CMK (cell line): ENCODE measurements at places on chromosomes 11 and 22.

DNA sequence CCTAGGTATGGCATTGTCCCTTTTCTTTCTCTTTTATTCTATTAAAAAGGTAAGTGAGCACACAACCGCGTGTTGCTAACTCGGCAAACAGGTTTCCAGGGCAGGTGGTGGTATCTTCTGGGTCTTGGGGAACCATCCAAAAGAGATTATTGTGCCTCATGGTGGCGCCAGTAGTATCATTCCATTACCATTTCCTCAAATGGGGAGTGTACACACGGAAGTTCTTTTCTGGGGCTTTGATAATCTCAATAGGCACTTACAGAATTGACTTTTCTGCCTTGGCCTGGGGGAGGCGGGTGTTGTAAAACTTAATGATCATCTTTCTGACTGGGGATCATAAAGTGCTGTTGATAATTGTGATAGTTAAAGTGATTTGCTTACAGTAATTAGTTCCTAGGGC lies 234.1 kb downstream of the KIRREL3 start:
- DNase-seq, result no peak

DNA sequence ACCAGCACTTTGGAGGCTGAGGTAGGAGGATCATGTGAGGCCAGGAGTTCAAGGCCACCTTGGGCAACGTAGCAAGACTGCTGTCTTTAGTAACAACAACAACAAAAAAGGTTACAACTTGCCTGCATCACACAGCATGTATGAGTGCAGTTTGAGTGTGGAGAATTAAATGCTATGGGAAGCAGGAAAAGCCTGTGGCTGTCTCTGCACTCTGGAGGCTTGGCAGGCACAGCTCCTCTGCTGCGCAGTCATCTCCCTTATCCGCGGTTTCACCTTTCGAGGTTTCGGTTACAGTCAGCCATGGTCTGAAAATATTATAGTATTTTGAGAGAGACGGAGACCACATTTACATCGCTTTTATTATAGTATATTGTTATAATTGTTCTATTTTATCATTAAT lies 2.9 kb downstream of the MICAL2 start:
- DNase-seq, result no peak

DNA sequence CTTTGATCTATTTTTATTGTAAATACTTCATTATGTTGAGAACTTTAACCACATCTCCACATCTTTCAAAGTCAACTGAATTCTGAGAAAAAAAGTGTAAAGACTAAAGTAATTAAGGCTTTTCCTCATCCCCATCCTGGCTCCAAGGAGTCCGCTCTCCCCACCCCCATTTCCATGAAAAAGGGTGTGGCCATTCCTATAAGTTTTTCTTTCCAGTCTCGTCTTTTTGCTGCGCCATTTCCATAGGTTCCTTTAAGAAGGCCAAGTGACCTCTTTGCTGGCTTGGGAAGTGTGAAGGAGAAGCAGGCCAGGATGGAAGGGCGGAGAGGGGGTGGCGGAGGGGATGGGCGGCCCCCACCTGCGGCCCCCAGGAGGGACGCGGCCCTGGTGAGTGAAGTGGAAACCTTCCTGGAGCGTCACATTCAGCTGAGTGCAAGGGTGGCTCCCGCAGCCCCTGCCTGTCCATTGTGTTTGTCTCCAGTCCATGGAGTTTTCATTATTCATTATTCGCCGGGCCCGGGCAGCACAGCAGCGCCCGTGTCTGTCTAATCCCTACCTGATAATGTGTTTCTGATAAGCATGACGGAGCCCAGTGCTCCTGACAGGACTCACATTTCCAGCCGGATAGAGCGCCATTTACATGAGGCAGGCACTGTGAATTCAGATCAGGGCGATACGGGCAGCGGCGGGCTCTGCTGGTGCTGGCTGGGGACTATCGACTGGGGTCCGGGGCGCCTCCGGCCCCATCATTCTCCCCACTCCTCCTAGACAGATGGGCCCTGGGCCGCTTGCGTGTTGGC lies 739.8 kb downstream of the OPCML start:
- no peak for DNase-seq

DNA sequence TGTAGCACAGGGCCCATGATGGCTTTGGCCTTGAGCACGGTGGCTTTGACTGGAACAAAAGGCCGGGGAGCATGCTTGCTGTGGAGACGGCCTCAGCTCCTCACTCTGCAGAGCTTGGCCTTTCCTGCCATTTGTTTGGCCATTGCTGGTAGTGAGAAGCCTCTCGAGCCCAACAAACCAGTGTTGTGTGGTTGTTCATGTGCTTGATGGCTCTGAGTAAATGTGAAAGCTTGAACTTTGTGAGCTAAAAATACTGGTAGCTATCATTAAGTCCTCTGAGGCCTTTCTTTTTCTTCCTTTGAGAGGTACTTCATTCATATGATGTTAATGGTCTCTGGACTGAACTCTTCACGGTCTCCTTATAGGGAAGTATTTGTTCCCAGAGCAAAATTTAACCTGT lies 39.6 kb downstream of the NAT10 start:
- DNase-seq, result no peak

GRCh38 chr22:23391022-23391421 lies 189.1 kb downstream of the IGLL1 start:
- no peak for DNase-seq
